Activated CD8-positive, alpha-beta T cell treated with anti-CD3 and anti-CD28 coated beads, Interleukin-2, amount 10 ng/mL, durations not matched to agents 7 days and 5 days (primary cell): ENCODE measurements at places on chromosomes 11 and 22.

- DNase-seq: no peak
These were observed 75.8 kb downstream of the ARHGAP8 start for GRCh38 chr22:44828193-44828592.

DNA sequence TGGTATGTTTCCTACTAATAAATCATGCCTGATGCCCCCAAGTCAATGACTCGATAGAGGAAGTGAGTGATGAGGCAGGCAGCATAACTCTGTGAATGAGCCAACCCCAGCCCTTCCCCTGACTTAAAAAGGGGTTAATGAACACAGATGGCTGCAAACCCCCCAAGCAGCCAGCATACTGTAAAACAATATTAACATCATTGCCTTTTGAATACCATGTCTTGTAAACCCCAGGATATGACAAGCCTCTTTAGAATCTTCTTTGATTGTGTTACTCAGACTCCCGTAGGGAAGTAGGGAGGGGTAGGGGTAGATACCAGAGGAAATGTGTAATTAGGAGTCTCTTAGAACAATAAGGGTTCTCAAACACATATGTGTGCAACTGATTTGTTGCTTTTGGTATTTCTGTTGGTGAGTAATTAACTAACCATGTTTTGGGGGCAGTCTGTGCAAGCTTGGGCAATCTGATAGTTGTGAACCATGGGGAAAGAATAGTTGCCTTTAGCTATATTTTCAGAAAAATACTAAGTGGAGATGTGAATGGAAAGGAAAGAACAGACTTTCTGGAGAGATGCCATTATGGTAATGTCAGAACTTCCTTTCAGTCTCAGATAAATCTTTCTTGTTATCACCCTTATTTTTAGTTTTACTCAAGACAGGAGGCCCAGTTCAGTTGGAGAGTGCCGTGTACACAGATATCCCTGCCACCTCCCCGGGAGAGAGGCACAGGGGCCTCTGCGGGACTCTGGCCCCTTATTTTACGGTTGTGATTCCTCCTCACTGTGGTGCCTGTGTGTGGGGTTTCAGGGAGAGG, 701.8 kb downstream of the NTM start:
- DNase-seq: no peak

GRCh38 chr11:33630936-33631748, 69.5 kb downstream of the C11orf91 start:
- no peak for DNase-seq

- DNase-seq: peak; percentile 55
These were observed 4.2 kb downstream of the GRAMD1B start for GRCh38 chr11:123434262-123434661.

- no peak for DNase-seq
These were observed 37.2 kb downstream of the LIMK2 start for GRCh38 chr22:31248965-31249958.

DNA sequence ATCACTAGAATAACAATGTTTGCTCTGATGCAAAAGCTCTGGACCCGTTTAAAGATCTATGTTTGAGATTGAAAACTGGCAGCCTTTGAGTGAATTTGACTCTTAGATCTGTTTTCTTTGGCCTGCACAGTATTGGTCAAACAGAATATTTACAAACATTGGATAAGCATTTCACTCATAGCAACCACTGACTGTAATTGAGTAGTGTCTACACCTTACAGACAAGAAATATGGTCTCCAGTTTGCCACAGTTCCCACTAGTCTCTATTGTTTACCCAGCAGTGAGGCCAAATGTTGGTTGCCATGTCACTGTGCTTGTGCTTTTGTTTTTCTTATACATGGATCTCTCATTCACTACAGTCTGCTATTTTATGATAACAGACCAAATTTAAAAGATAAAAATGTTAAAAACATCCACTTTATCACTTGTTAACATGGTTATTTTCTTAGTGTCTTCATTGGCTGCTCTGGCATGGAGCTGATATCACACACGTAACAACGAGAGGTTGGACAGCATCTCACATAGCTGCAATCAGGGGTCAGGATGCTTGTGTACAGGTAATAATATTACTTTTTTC, 12.2 kb downstream of the ANKRD42 start:
- no peak for DNase-seq

GRCh38 chr11:33734441-33735270, 1.6 kb downstream of the CD59 start:
- no peak for DNase-seq

DNA sequence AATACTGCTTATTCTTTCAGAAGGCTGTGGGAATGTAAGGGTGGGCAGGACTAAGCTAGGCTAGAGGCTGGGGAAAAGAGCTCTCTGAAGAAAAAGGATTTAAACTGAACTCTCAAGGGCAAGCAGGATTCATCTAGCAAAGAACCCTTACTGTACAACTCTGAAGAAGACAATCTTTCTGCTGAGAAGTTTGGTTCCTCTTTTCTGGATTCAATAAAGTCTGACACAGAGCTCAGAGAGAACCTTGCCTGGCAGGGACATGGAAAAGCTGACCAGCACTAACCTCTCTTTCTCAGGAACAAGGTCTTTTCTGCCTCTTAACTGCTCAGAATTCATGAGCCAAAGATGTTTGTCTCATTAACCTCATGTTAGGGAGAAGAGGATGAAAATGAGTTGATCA, 388.4 kb upstream of the DDI1 start:
- no peak for DNase-seq

DNA sequence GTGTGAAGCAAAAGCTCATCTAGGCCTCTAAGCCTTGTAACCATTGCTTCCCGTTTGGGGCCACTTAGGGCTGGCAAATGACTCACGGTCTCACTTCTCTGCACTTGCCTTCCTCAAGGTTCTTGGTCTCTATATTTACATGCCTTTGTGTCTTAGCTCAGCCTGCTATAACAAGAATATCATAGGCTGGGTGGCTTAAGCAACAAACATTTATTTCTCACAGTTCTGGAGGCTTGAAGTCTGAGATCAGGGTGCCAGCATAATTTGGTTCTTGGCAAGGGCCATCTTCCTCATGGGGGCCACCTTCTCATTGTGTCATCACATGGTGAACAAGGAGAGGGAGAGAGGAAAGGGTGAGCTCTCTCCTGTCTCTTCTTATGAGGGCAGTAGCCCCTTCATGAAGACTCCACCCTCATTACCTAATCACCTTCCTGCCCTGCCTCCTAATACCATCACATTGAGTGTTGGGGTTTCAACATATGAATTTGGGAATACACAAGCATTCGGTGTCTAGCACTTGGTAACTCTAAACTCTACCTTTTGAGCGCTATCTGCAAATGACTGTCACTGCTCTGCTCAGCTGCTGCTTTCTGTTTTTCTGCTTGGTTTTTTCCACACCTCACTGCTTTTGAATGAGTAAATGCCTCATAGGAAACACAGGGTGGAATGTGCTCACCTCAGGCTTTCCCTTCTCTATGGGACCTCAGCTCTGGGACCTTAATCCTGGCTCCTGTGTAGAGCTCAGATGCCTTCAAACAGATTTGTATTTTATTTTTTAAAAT, 16.2 kb upstream of the ME3 start:
- no peak for DNase-seq

GRCh38 chr22:41781507-41781906, 19.0 kb upstream of the CCDC134 start:
- DNase-seq: no peak

- DNase-seq: no peak
These were observed 128.4 kb downstream of the OPCML start for GRCh38 chr11:133403900-133404299.

GRCh38 chr11:87859636-87860035, 315.6 kb downstream of the RAB38 start:
- no peak for DNase-seq

GRCh38 chr11:115297330-115297729, 206.9 kb downstream of the CADM1 start:
- DNase-seq: no peak

DNA sequence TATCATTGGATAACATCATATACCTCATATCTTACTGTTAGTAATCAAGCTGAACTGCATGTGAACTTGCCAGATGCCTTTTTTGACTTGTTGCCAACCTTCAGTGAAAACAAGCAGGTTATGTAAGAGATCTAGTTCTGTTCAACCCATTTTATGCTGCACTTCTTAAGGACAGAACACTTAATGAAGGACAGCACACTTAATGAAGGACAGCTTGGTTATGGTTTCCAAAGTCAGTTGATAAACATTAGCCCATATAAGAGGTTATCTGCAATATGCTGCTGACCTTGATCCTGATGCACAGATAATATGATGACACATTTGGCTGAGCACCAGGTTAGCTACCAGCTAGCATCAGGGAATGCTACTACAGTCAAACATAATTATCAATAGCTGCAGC, 358.7 kb upstream of the PDGFD start:
- DNase-seq: no peak

DNA sequence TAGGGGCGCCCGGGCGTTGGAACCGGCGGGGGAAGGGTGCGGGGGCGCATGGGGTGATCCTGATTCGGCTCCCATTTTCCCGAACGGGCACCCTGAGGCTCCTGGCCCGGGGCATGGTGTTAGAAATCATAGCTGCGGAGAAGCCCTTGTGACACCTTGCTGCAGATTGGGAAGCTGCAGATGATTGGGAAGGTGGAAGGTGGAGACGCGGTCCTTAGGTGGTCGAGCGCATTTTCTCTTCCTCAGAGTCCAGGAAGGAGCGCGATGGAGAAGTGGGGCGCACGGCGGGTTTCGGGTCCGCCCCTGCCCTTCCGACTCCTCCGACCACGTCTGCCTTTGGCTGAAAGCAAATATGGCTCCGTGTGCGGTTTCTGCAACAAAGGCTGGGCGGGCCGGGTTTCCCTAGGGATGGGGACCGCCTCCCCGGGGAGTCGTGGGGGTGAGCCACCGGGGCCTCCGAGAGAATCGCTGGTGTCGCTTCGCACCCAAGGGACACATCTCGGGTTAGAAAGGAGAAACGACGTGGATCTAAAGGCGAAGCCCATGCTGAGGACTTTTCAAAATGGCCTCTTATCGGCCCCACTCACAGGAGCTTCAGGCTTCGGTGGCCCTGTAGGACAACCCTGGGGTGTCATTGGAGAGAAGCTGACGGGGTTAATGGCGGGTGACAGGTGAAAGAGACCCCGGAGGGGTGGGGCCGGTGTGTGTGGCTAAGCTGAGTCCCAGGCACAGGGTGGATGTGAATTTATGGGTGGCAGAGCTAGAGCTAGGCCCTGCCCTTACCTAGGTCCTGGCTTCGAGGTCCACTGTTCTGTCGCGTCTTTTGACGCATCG, 707 bp upstream of the FTH1 start:
- peak; percentile 54 for DNase-seq

DNA sequence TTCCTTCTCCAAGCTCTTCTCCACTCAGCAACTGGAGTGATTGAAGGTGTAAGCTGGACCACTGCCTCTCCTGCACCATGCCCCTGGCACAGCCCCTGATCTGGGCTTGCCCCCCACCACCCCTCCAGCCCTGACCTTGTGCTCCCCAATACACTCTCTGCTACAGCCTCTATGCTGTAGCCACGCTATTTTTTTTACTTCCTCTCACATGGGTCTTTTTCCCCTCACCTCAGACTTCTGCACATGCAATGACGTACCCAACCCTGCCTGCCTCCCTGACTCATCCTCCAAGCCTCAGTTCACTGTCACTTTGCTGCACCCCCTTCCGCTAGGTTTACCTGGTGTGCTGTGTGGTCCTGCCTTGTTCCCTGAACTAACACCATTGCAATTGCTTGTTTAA, 9.0 kb downstream of the CSNK2A3 start:
- no peak for DNase-seq

DNA sequence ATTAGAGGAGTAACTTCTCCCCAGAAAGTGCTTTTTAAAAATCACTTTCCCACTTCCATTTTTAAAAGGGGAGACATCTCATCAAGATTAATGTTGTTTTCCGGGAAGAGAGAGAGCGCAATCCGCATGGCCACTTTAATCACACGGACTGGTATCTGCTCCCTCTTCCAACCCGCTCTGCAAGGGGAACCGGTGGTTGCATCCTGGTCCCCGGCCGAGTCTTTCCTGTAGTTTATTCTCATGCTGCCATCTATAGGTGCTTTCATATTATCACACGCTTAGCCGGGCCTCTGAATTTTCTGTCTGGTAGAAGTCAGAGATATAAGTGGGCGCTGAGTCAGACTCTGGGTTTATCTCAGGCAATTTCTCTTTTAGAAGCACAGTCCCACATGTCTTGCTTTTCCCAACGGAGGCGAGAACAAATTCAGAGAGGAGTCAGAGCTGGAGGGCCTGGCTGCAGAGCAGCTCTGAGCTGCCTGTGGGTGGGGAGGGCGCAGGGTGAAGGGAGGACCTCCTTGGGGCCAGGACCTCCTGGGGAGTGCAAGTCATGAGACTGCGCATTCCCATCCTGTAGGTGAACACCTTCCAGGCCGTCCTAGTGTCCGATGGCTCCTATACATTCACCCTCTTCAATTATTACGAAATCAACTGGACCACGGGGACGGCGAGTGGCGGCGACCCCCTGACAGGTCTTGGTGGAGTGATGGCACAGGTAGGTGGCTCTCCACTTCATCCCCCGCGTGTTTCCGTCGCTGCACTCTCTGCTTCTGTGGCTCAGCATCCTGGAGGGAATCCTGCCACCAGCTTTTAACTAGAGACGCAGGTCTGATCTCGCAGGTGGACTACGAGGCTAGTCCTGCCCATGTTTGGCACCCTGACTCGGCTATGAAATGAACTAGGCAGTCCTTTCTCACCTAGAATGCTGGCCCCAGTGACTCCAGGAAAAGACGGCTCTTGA, 11.7 kb downstream of the TECTA start:
- DNase-seq: peak; percentile 53

DNA sequence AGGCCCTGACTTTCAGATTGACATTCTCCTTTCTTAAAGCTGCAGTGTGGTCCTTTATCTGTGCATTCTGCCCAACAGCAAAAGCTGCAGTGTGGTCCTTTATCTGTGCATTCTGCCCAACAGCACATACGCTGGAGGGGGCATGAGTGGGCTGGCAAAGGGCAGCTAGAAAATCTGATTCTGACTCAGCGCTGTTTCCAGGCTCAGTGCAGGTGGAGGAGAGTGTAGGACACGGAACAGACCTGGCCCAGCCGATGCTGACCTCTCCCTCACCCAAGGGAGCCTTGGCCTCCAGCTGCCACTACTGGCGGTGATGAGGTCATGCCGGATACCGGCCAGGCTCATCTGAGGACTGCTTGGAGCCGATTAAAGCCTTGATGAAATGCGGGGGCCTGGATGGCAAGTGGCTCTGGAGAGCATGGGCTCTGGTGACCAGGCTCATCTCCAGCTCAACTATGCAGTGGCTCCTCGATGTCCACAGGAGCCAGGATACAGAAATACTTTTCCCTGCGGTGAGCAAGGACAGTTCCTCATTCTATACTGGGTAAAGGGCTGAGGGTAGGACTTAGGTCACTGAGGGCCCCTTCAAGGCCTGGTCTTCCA, 84.6 kb downstream of the CLPB start:
- no peak for DNase-seq
